Lung microvascular endothelial cell (primary cell): ENCODE measurements at places on chromosomes 12 and 14. TPM values are rescaled to one million over a fixed set of nuclear protein-coding genes. Genes with fewer than 3 reads are reported as not detected.

DNA sequence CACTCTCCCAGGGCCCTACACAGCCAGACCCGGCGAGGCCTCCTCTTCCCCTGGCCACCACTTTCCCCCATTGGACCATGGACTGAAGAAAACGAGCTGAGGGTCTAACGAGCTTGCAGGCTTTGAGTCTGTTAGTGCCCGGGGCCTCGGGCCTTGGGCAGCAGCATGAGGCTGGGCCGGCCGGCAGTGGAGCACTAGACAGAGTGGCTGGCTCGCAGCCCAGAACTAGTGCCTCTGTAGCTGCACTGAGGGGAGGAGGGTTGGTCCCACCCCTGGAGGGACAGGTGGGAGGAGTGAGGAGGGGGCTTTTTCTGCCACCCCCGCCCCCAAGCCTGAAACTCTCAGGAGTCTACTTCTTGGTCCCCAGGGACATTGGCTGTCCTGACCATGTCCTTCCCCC lies 38.7 kb downstream of the SLC6A12 start:
- peak; percentile 41 for DNase-seq

- no peak for DNase-seq
Measured at GRCh38 chr14:60984196-60984595, 3.2 kb downstream of the SLC38A6 start.

DNA sequence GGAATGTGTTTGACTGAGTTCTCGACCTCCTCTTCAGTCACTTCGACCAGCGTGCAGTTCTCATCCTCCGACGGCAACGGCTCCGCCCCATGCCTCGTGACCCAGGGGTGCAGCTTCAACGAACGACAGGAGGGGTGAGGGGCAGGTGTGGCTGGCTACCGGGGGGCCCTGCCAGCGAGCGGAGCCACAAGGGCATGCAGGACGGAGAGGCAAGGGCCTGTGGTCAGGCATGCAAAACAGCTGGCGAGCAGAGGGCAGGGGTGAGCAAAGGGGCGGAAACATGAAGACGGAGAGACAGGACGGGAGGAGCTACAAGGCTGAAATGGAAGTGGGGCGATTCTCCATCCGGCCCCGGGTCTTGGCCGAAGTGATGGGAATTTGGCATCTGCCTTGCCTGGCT lies 38.7 kb downstream of the P2RX4 start:
- DNase-seq: no peak

DNA sequence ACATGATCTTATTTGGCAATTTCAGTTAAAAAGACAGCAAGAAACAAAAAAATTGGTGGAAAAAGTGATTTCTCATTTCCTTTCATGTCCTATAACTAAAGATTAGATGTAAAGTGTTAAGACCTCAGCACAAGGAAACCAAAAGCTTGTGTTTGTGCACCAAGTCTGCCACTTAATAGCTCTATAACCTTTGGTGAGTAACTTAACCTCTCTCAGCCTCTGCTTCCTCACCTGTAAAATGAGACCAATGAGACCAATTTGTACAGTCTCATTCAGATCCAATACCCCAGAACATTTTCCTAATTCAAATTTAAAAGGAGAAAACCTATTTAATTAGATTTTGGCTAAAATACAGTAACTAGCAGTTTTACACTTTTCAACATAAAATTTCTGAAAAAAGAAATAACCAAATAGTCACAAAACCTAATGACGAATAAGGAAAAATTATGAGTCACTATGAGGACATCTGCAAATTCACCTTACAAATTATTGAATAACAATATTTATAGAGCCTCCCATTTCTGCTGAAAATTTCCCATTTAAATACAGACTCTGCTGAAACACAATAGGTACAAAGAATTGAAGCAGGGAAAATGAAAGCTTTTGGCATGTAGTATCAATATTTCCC lies 71.1 kb downstream of the EPS8 start:
- DNase-seq: no peak

DNA sequence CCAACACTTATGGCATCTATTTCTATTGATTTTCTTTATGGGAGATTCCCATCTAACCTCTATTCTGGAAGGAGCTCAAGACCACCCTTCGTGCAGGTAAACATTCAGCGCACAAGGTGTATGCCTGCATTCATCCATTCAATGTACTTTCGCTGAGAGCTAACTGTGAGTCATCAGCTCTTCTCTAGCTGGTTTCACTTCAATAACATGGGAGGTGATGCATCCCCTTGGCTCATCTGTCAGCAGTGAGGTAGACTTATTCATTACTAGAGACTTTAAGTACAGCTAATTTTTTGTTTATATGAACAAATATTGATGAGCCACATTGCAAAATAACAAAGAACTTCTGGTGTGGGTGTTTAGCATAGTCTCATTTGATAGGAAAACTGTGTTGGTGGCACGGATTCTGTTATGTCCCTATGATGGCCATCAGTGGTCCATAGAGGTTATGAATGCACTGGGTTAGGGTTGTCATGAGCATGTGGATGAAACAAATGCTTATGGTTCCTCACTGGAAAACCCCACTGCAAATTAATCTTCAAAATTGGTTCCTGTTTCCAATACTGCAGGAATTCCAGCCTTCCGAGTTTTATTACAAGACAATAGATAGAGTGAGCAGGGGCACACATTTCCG lies 1151.0 kb downstream of the BCL11B start:
- no peak for DNase-seq

DNA sequence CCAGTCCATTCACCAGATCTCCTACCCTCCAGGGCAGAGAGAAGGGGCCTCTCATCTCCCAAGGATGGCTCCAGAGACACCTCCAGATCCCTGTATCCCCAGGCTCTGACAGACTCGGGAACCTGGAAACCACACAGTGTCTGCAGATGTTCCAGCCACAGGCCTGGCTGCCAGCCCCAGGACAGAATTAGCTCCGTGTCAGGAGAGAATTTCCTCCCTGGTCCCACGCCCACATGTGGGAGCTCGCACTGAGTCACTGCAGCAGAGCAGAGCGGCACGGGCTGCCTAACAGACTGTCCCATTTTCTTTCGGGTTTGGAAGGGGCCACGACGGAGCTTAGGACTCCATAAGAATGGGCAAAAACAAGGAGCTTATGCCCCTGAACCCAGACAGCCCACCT lies 33.6 kb downstream of the CMKLR1 start:
- DNase-seq: peak; percentile 92

DNA sequence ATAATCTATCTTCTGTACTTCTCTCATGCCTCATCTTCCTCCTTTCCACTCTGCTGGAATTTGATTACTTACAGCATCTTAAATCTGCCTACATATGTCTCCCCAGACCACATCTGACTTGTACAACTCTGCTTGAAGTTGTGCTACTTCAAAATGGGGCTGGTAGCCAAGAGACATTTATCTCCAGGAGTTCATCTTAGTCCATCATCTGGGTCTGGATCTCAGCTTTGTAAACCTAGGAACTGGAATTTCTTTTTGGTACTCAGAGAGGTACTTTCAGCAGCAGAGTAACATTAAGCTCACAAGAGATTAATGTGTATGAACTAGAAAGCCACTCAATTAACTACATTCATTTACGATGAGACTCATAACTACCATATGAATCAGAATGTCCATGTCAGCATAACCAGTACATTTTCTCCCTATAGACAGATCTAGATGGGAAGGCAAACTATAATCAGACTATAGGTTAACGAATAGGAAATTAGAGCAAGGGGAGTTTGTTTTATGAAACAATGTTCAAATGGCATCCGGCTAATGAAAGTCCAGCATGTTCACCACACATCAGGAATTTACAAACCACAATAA lies 178.8 kb downstream of the CEP128 start:
- no peak for DNase-seq

DNA sequence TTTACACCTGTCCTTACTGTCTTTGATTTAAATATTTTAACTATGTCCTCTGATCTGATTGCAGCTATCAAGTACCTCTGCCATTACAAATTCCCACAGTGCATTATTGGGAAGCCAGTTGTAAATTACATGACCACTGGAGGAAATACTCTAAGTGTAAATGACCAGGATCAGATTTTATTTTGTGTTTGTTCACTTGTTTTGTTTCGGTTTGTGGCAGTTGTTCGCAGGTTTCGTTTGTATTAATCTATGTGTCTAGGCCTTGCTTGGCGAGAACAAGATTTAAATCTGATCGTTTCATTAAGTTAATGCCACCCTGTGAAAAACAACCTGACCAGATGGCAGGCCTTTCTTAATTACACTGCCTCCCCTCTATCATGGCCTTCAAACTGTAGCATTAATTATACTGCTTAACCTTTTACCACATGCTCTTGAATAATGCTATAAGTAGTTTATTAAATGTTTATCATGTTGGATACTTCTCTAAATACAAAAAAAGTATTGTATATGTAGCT lies 990.1 kb downstream of the TMTC2 start:
- no peak for DNase-seq

GRCh38 chr12:124809878-124810277 lies 53.8 kb downstream of the SCARB1 start:
- no peak for DNase-seq

DNA sequence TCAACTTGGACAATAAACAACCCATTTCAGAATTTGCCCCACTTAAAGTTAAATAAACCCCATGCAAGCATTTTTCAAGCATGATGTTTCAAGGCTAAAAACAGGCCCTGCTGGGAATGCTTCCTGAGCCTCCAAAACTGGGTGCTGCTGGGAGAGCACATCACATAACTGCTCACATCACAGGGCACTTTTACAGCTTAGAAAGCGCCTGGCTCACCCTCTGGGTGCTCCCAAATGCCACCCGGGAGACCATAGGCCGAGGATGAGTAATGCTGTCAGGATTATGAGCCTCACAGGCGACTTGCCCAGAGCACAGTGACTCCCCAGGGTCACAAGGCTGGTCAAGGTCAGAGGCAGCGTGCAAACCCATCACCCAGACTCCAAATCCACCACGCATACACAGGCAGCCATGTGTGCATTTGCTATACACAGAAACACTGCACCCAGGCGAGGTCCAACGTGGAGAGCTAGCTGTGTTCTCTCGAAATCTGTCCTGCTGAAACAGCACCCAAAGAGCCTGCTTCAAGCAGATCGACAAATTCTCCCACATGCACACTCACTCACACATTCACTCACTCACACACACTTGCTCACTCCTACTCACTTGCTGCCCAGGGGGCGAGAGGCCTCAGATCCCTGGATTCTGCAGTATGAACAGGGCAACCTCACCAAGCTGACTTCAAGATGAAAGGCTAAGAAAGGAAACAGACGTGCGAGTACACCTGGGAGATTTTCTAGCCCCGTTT lies 58.7 kb downstream of the ITPK1 start:
- DNase-seq: no peak

DNA sequence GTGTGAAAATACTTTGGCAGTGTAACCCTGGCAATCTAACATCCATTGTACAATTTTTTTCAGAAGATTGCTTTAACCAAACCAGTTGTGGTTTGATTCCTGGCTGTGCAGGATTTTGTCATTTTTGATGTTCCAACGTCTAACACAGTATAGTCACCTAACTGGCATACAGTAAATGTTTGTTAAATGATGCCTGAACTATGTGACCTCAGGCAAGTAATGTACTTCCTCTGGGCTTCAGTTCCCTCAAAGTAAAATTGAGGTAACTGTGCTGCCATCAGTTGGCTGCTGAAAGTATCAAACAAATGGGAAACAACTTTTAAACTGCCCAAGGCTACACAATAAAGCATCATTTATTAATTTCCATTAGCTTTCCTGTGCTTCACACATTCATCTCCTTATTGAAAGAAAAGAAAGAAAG lies 4.3 kb downstream of the TM7SF3 start:
- no peak for DNase-seq

DNA sequence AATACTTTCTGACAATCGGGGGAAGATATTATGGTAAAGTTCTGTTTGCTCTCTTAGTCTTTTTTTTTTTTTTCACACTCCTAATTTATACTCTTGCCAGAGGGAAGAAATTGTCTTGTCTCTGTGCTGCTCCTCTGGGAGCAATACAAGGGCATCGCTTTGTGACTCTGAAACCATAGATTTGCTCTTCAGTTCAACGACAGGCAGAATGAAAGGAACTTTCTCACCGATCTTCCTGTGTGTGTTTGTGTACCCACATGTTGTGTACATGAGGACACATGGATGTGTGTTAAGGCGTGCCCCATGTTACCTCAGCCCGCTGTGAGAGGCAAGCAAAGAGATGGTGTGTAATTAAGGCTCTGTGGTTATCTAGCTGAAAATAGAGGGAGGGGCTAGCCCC lies 457.6 kb downstream of the EGLN3 start:
- no peak for DNase-seq

DNA sequence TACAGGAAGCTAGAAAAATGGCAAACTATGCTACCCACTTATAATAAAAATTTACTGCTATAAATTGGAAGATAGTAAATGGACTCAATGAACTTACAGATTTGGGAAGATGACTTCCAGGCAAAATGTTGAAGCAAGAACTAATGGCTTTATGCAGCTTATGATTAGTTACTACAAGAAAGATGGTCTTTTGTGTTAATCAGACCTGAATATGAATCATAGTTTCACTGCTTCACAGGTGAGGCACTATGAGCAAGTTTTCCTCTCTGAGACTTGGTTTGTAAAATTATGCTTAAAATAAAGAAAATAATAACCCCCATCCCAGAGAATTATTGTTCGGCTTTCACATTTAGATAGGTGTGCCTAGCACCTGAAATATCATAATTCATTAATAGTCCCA lies 19.8 kb upstream of the DCN start:
- no peak for DNase-seq

GRCh38 chr12:95396849-95397468 lies 77.0 kb upstream of the METAP2 start:
- DNase-seq: no peak

- DNase-seq: no peak
Measured at GRCh38 chr12:58583529-58583928, 336.8 kb downstream of the LRIG3 start.

DNA sequence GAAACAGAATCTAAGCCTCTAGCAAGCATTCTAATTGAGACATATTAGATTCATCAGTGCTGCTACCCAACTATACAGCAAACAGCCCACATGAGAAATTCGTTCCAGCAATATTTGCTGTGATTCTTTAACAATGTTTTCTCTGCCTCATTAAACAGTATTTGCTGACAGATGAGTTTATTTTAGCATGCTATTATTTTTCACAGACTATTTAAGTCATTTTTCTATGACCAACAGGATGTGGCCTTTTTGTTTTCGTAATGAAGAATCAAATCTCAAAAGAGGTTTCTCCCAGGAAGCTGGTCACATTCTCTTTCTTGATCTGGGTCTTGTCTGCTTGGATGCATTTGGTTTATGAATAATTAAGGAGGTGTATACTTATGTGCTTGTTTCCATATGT lies 23.2 kb upstream of the SERPINA12 start:
- DNase-seq: no peak

Gene BCL11B
- total RNA-seq: under 0.01 TPM in 2 replicates

Gene KRT73
- not detected in 2 replicates for total RNA-seq

Gene MYF5
- not detected in 2 replicates for total RNA-seq

Gene NXPH4
- total RNA-seq: under 0.01 TPM in 1 of 2 replicates, not detected in the other

Gene NELL2
- total RNA-seq: under 0.01 TPM in 1 of 2 replicates, not detected in the other

Gene CHGA
- total RNA-seq: not detected in 2 replicates

Gene TAS2R9
- under 0.01 TPM in 1 of 2 replicates, not detected in the other for total RNA-seq

Gene TSPAN9
- total RNA-seq: 74.1 and 83.7 TPM in 2 replicates

Gene VDR
- not detected in 2 replicates for total RNA-seq

Gene NKX2-1
- total RNA-seq: under 0.01 TPM in 1 of 2 replicates, not detected in the other

Gene KRT81
- under 0.01 TPM in 1 of 2 replicates, not detected in the other for total RNA-seq

Gene LPAR5
- total RNA-seq: not detected in 2 replicates

Gene ATN1
- 3.9 and 7.7 TPM in 2 replicates for total RNA-seq
